ENCODE measurements at places on chromosomes 13 and 19.

GRCh38 chr13:42076309-42076713 is 27.9 kb downstream of the DGKH start:
- no peak for DNase-seq

DNA sequence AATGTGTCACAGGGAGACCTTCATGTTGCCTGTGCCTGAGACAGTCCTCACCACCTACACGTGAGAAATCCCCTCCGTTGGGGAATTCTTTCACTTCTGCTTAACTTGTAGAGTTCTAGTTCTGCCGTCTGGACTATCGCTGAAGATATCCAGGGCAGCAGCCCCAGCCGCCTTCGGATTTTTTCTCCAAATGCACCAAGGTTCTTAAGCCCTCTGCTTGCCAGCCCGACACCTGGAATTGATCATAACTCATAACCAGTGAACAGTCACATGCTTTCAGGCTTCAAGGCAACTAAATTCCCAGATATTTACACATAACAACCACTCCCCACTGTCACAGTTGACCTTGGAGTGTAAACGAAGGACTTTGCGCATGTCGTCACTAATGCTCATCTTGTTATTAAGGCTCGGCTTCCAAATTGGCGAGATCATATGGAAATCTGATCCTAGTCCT is 114.4 kb downstream of the RAB20 start:
- DNase-seq: no peak

DNA sequence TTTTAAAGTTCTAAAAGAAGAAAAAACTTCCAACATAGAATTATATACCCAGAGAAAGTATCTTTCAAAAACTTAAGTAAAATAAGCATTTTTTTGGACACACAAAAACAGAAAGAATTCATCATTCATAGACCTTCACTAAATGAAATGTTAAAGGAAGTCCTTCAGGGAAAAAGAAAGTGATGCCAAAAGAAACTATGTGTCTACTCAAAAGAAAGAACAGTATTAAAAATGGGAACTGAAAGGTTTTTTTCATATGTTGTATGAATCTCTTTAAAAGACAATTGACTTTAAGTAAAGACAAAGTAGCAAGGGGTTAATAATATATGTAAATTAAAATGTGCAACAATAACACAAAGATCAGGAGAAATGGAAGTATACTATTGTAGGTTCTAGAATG is 96.5 kb downstream of the DHRS12 start:
- DNase-seq: no peak

DNA sequence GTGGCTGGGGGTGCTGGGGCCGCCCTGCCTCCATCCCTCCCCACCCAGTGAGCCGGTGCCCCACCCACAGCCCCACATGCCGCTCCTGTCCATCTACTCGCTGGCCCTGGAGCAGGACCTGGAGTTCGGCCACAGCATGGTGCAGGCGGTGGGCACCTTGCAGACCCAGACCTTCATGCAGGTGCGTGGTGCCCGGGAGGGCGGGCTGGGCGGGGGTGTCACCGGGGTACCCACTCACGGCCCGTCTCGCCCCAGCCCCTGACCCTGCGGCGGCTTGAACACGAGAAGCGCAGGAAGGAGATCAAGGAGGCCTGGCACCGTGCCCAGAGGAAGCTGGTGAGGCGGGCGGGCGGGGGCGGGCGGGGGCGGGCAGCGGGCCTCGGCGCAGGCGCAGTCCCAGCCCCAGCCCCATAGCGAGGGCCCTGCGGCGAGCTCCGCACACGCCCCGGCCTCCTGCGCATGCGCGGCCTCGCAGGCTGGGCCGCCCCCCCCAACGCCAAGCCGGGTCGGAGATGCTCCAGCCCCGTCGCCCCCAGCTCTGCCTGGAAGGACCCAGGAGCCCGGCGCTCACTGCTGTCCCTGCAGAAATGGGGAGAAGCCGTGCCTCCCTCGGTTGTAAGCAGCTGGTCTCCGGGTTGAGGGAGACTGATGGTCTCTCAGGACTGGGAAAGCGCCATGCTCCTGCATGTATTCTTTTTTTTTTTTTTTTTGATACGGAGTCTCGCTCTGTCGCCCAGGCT is 7.7 kb downstream of the ARHGAP45 start:
- DNase-seq: peak; percentile 86

DNA sequence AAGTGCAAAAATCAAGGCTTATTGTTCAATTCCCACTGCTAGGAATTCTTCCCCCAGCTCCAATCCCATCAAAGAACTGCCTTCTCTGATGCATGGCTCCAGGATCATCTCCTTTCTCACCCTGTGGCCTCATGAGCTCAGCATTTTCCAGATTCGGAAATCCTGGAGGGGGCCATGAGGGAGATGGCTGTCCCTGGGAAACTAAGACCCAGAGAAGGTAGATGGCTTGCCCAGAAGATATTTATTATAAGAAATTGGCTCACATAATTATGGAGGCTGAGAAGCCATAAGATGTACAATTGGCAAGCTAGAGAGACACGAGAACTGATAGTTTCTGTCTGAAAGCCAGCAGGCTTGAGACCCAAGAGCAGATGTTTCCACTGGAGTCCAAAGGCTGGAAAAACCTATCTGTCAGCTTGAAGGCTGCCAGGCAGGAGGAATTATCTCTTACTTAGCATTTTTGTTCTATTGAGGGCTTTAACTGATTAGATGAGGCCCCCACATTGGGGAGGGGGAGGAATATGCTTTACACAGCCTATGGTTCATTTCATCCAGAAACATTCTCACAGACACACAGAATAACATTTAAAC is 58.6 kb downstream of the GADD45B start:
- no peak for DNase-seq
